Renal cortical epithelial cell (primary cell): ENCODE measurements at places on chromosomes 7 and 10.

- DNase-seq = no peak
These were observed 137.9 kb downstream of the DNAJB6 start for GRCh38 chr7:157474685-157475084.

GRCh38 chr10:77441353-77442166 lies 196.0 kb downstream of the KCNMA1 start:
- DNase-seq = no peak

GRCh38 chr7:148915211-148915610 lies 31.1 kb upstream of the EZH2 start:
- DNase-seq = no peak

- DNase-seq = peak; percentile 82
These were observed 1.1 kb downstream of the TMEM273 start for GRCh38 chr10:49187044-49187484.

GRCh38 chr10:125137601-125138438 lies 22.5 kb downstream of the CTBP2 start:
- no peak for DNase-seq

DNA sequence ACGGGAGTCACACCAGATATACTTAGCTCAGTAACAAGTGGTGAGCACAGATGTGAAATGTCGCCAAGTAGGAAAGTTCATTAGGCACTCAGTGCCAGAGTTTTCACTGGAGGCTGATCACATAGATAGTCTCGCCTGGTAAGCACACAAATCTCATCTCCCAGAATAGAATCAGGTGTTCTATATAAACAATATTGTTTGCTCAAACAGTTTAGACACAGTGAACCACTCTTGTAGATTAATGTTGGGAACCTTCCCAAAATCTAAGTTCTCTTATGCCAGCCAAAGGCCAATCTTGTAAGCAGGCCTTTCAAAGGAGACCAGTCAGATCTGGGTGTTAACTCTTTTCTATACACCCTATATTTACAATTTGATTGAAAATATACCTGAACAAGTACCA lies 716.5 kb upstream of the GRM3 start:
- DNase-seq = no peak

DNA sequence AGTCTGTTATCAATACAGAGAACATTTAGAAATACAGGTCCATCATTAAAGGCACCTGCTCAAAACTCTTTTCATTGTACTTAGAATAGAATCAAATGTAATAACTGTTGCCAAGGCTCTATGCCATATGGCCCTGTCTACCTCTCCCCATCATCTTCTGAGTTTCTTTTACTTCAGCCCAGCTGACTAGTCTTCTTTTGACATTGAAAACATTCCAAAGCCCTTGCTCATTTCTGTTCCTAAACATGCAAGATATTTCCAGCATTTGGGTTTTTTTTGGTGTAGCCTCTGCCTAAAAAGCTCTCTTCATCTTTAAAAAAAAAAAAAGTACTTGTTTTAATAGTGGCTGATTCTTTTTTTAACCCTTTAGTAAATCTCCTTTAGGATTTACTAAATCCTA lies 165.5 kb upstream of the SMIM30 start:
- DNase-seq = no peak

- DNase-seq = no peak
These were observed 140.7 kb downstream of the ADARB2 start for GRCh38 chr10:1596482-1597099.

DNA sequence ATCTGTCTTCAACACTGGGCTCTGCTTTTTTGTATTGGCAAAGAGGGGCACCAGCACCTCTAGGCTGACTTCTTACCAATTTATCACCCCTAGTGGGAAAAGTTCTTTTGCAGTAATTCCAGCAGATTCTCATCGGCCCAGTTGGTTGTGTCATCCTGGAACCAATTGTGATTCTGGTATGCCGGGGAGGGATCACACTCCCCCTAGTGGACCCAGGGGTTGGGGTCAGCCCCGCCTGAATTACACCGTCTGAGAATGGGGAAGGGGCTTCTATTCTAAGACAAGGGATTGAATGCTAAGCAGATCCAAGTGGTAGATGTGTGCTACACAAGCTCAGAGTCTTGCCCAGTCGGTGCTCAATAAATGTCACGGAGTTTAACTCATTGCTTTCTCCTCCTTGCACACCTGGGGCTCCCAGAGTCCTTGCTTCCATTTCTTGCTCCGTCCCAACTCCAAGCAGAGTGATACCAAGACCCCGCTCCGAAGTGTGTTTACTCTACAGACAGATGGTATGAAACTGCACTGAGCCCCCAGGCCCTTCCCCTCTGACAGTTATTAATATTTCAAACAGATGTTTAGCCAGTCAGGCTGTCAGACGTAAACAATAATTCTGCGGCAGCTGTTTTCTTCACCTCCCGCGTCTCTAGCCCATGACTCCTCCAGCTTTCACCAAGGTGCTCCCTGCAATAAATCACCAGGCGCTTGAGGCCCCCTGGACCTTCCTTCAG lies 71.9 kb downstream of the C10orf105 start:
- DNase-seq = no peak

DNA sequence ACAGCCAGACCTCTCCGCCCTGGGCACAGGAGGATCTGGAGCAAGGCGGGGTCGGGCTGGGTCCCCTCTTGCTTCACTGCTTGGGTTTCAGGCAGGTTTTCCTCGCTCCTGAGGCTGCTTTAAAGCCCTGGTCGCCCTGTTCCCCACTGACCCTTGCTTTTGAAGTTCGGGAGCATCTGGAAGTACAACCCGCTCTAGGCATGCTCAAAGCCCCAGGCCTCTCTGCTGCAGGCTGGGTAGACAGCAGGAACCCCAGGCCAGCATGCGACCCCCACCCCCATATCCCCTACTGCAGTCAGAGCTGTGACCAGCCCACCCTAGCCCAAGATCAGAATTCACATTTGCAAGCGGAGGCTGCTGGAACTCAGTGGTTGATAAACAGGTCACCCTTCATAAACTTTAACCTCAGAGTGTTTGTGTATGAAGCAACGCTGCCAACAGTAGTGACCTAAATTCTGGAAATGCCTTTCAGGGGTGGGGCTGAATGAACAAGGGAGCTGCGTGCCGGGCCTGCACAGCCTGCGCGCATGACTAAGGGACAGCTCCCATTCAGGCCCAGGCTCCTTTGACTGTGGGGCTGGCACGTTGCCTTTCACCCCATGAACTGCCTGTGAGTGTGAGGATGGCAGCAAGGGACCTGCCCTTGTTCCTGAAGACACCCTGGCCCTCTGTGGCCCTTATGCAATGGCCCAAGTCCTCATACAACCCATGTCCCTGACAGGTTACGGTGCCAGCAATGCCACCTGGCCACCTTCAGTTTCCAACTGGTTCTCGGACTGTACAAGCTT lies 52.5 kb downstream of the PROSER2 start:
- peak; percentile 97 for DNase-seq
